ENCODE measurements at places on chromosomes 3 and 15. TPM values are rescaled to one million over a fixed set of nuclear protein-coding genes. Genes with fewer than 3 reads are reported as not detected.

- no peak overlapping the region for H3K27ac ChIP-seq
- DNase-seq = no peak
- no peaks in the 10 kb centered on the region for H3K27me3 ChIP-seq
- H3K4me3 ChIP-seq = no peak overlapping the region
- peaks cover 11% of the 10 kb centered on the region for H3K4me1 ChIP-seq
These were observed 54.3 kb downstream of the TBC1D2B start for GRCh38 chr15:78023081-78023665.

DNA sequence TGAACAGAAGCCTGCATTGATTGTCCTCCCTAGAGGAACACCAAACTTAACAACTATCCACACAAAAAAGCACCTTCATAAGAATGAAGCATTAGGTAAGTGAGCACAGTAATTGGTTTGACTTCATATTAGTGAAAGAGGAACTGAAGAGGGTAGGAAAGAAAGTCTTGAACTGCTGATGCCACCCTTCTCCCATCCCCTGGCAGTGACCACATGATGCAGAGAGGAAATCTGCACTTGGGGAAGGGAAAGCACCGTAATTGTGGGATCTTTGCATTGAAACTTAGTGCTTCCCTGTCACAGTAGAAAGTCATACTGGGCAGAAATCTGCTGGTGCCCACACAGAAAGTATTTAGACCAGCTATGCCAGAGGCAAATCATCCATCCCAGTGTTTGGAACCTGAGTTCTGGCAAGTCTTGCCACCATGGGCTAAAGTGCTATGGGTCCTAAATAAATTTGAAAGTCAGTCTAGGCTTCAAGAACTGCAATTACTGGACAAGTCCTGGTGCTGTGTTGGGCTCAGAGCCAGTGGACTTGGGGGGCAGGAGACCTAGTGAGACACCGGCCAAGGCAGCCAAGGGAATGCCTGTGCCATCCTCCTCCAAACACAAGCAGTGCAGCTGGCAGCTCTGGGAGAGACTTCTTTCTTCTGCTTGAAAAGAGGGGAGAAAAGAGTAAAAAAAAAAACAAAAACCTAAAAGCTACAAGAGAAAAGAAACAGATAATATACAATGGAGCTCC lies 63.6 kb downstream of the SLC15A2 start:
- H3K4me1 ChIP-seq = no peaks in the 10 kb centered on the region
- no peaks in the 10 kb centered on the region for H3K27me3 ChIP-seq
- H3K27ac ChIP-seq = no peak overlapping the region
- H3K36me3 ChIP-seq = no peaks in the 10 kb centered on the region
- DNase-seq = no peak
- H3K4me3 ChIP-seq = no peak overlapping the region

DNA sequence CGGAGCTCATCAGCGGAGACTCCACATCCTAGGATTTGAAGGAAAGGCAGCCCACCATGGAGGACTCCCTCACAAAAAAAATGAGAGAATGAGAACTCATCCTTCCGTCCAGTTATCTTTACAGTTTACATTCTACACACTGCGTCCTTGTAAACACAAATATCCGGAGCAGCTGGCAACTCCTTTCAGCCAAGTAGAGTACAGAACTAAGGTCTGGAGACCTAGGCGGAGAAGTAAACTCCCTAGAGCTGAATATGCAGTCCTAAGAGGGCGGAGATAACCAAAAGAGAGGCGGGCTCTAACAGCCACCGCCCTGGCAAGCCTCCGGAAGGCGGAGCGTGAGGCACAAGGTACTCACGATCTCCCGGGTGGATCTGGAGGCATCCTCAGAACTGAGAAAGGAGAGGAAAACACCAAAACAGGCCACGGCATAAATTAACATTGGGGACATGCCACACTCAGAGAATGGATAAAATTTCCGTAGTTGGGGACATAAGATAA lies 924 bp upstream of the SIN3A start:
- H3K27ac ChIP-seq = peak overlapping the region; percentile 95
- DNase-seq = peak; percentile 91
- peak overlapping the region; percentile 43 for H3K4me3 ChIP-seq

AGTR1 gene
- 2.3 TPM for polyA plus RNA-seq

- H3K4me3 ChIP-seq = no peak overlapping the region
- no peaks in the 10 kb centered on the region for H3K36me3 ChIP-seq
- no peak overlapping the region for H3K27ac ChIP-seq
- no peak for DNase-seq
- H3K4me1 ChIP-seq = no peaks in the 10 kb centered on the region
These were observed 325.1 kb downstream of the SUCLG2 start for GRCh38 chr3:67329358-67329757.

DNA sequence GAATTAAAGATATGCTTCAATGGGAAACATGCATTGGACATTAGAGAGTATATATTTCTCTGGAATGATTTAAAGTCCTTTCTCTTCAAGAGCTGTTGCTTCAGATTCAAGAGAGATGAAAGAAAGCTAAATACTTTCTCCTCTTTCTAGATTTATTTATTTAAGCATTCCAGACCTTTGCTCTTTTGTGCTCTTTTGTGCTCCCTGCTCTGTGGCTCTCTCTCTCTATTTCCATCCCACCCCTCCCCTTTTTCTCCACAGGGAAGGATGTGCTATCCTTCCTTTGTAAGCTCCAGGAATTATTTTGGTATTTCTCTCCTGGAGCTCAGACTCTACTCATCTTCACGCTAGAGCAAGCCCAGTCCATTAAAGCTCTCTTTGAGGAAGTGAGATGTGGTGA lies 871.9 kb upstream of the GBE1 start:
- no peaks in the 10 kb centered on the region for H3K36me3 ChIP-seq
- H3K4me3 ChIP-seq = no peak overlapping the region
- no peaks in the 10 kb centered on the region for H3K4me1 ChIP-seq
- no peak overlapping the region for H3K27ac ChIP-seq
